ENCODE measurements at places on chromosomes 4 and X. TPM values are rescaled to one million over a fixed set of nuclear protein-coding genes. Genes with fewer than 3 reads are reported as not detected.

DNA sequence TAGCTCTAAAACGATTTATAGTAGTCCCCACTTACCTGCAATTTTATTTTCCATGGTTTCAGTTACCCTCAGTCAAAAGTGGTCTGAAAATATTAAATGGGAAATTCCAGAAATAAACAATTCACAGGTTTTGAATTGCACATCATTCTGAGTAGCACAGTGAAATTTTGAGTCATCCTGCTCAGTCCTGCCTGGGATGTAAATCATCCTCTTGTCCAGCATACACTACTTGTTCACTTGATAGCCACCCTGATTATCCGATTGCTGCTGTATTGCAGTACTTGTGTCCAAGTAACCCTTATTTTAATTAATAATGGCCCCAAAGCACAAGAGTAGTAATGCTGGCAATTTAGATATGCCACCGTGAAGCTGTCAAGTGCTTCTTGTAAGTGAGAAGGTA, 23.5 kb upstream of the BDH2 start:
- no peak for DNase-seq

GRCh38 chr4:120667102-120667501, 255.4 kb downstream of the PRDM5 start:
- DNase-seq: no peak

HELT gene
- polyA plus RNA-seq: not detected

- DNase-seq: no peak
Observed at GRCh38 chr4:48149827-48150370, 15.8 kb upstream of the TXK start.

GRCh38 chr4:128633067-128633466, 176.4 kb upstream of the JADE1 start:
- DNase-seq: no peak

- DNase-seq: peak; percentile 49
Observed at GRCh38 chr4:152352622-152353116, 183.2 kb downstream of the FBXW7 start.

Data from keratinocyte (primary cell).